ENCODE measurements at places on chromosomes 7 and 10.

GRCh38 chr7:106059556-106059955 lies 52.6 kb downstream of the SYPL1 start:
- no peak for ATAC-seq

GRCh38 chr7:95213809-95214492 lies 110.4 kb downstream of the PON1 start:
- ATAC-seq, result no peak

GRCh38 chr7:22166928-22167327 lies 190.0 kb downstream of the RAPGEF5 start:
- no peak for ATAC-seq

DNA sequence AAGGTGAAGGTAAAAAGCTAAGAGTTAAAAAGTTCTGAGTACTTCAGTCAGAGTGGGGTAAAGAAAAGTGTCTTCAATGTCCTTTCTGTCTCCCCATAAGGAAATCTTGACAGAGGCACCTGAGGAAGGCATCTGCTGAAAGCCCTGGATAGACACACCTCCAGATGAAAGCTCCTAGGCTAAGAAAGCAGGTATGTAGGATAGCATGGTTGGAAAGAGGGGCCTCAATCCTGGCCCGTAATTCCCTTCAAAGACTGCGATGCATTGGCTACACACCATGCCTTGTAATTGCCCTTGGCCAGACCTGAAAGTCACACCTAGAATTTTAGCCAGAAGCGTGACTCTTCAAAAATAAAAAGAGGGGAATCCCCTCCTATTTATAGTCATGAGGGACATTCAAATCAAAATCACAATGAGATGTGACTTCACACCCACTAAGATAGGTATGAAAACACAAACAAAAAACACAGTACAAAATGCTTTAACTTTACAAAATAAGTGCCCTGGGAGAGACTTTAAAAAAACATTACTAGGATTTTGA lies 809.7 kb downstream of the IPMK start:
- ATAC-seq, result no peak

DNA sequence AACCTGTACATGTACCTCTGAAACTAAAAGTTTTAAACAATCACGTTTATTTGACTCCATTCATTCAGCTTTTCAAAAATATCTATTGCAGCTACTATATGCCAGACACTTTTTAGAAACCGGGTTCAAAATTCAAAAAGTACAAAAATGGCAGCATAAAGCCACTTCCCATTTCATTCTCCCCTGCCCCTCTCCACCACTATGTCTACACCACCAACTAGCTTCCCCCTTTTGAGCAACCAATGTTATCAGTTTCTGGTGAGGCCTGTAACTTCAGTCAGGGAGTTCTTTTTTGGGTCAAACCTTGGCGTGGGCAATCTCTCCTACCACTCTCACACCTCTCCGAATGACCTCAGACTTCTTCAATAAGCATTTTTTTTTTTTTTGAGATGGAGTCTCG lies 11.5 kb upstream of the HHEX start:
- ATAC-seq, result no peak

GRCh38 chr10:84256510-84257342 lies 11.9 kb downstream of the RGR start:
- no peak for ATAC-seq

DNA sequence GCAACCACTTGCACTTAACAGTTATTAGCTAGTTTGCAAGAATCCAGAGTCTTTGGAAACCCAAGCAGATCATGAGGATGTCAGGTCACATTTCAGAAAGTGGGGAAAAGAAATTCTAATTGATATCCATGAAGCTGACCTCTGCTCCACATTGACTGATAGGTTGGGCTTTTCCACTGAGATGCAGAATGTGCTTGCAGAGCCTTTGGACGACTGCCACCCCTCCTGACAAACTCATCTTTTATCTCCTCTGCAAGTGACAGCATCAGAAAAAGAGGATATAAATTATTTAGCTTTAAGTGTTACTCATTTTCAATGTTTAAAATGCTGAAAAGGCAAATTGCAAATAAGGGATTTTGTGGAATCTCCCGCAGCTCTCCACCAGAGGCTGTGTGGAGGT lies 75.3 kb downstream of the C10orf90 start:
- ATAC-seq, result no peak

DNA sequence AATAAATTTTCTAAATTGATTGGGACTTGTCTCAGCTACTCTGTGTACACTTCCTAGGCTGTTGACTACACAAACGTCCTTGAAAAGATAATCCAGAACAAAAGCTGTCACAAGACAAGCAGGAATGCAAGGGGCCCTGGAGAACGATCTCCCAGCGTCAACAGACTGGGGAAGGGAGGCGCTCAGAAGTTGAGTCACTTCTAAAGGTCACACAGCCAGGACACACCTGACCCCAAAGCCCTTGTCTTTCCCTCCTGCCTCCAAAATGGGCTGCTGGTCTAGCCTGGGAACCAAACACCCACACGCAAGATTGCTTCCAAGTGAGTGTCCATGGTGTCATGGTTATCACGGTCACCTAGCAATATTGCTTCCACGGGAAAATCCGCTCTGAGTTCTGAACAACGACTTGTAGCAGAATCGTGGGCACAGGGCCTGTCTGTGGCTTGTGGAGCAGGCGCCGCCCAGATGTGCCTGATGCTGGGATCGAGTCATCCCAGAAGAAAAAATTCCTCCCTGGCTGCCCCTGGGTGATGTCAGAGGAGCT lies 49.8 kb downstream of the SPOCK2 start:
- ATAC-seq, result no peak

- ATAC-seq, result no peak
These were observed 342.5 kb downstream of the RPS24 start for GRCh38 chr10:78375854-78376785.

- no peak for ATAC-seq
These were observed 69.5 kb downstream of the CACNA2D1 start for GRCh38 chr7:82373926-82374635.

- ATAC-seq, result no peak
These were observed 233.2 kb upstream of the AUTS2 start for GRCh38 chr7:69364813-69365643.

DNA sequence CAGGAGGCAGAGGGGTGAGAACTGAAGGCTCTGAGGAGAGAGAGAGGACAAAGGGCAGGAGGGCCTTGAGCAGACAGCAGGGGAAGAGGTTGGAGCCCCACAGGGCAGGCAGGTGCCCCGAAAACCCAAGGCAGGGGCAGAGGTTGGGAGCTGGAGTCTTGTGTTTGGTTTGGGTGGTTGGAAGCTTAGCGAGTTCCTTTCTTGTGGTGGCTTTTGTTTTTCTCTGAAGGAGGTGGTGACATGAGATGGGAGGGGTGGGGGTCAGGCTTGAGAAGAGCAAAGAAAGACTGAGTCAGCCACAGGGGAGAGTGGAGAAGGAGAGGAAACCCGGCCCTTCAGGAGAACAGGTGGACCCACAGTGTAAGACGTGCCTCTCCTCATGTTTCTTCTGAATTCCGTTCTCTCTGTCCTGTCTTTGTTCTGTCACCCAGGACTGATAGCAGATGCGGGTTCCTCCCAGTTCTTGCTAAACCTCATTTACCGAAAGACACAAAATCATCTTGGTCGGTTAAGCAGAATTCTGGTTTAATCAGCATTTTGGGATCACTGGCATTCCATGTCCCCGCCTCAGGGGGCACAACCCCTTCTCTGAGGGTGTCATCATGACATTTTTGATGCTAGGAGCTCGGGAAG lies 95.3 kb downstream of the INSYN2A start:
- no peak for ATAC-seq

DNA sequence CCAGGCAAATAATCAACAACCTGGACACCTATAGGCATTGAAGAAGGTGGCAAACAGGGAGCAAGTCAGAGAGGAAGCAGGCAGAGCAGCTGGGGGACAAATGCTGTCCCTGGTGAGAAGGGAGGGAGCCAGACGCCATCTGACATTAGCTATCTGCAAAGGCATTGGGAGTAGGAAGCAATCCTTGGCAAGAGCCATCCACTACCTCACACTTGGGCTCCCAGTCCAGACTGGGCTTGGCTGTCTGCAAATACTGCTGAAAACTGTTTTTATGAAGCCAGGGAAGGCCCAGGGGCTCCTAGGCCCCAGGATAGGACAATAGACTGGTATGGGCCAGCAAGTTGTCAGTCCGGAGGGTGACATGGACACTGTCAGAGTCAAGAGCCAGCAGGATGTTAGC lies 132.5 kb downstream of the SORBS1 start:
- ATAC-seq, result no peak

DNA sequence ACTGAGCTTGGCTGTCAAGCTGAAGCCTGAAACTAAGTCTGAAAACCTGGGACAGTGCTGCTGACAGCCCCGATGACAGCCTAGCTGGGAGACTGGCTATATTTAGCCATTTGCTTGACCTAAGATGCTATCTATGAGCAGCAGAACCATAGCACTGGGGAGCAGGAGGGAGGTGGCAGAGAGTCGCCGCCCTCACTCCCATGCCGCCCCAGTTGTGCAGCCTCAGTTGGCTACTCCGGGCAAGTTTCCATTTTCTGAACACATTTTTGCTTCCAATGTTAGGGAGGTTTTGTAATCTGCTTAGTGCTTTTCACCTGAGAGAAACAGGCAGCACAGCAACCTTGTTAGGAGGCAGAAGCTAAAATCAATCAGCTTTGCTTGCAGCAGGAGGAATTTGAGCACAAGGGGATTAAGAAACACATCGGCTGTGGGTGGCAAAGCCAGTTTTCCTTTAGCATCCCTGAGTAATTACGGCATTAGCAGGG lies 20.4 kb upstream of the C10orf71 start:
- ATAC-seq, result no peak

GRCh38 chr10:117345143-117345542 lies 30.1 kb downstream of the PDZD8 start:
- ATAC-seq, result no peak

GRCh38 chr7:15464667-15465121 lies 97.1 kb downstream of the AGMO start:
- ATAC-seq, result no peak

- no peak for ATAC-seq
These were observed 335.5 kb downstream of the LRRTM3 start for GRCh38 chr10:67261300-67261797.

DNA sequence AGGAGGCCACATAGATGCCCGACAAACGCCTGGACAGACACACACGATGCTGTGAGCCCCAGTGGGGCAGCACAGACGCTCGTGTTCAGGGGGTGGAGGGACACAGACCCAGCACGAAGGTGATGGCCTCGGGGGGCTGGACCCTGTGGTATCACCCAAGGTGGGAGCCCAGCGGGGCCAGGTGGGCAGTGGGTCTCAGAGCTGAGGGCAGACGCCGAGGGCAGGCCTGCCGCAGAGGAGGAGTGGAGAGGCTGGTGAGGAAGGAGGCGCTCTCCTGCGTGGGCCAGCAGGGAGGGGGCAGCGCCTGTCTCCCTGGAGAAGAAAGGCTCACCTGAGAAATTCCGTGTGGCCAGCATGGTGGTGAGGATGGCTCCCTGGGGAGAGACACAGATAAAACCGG lies 39.6 kb downstream of the YKT6 start:
- no peak for ATAC-seq

DNA sequence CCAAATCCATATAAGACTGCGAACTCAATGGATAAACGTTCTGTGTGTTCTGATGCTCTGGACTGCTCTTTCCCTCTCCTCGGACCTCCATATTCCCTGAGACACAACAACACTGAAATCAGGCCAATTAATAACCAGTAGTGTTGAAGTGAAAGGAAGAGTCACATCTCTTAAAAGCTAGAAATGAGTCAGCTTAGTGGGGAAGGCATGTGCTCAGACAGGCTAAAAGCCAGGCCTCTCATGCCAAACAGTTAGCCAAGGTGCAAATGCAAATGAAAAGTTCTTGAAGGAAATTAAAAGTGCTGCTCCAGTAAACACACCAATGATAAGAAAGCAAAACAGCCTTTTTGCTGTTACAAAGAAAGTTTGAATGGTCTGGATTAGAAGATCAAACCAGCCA lies 29.3 kb downstream of the TNS3 start:
- ATAC-seq, result peak; percentile 39

DNA sequence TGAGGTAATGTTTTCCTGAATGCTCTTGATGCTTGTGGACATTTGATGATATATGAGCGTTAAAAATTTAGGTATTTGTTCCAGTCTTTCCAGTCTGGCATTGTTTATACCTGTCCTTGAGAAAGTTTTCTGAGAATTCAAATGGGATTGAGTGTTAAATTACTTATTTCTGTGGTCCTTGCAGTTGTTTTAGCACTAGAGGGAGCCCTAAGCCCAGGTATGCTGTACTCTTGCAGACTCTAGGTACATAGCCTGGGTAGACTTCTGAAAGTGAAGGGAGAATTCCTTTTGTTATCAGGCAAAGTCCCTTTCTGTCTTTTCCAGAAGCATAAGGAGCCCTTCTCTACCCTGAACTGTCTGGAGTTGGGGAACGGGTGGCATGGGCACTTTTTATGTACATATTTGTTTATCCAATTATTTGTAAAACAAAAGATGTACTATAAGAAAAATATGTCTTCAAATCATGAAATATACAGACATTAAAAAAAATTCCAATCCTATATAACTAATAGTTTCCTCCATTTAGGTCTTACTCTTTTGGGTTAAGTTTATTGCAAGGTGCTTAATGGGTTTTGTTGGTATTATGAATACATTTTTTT lies 262.1 kb downstream of the ATRNL1 start:
- ATAC-seq, result peak; percentile 94

- peak; percentile 57 for ATAC-seq
These were observed 413.5 kb upstream of the SEMA3D start for GRCh38 chr7:85600395-85600794.

DNA sequence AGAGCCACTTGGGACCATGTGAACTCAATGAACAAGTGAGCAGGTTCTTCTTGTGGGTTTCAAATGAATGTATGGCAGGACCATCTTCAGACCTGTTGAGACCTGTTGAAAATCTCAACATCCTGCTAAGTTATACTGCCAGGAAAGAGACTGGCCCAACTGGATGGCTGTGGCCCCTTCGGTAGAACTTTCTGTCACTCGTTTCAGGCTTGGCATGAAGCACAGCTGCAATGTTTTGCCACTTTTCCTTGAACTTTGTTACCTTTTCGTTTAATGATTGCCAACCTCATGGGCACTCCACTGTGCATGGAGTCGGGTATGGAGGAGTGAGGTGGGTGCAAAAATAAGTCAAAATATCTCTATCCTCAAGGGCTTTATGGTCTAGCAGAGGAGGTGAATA lies 36.7 kb upstream of the SLC35B4 start:
- ATAC-seq, result no peak

- no peak for ATAC-seq
These were observed 278.6 kb upstream of the HABP2 start for GRCh38 chr10:113274176-113274829.

- ATAC-seq, result no peak
These were observed 12.9 kb downstream of the BHLHA15 start for GRCh38 chr7:98223898-98224700.

- ATAC-seq, result no peak
These were observed 3.4 kb upstream of the CLDN15 start for GRCh38 chr7:101241015-101241363.
